Mesenteric fat pad (tissue), 1 donor: ENCODE measurements at places on chromosomes 3 and 15. TPM values are rescaled to one million over a fixed set of nuclear protein-coding genes. Genes with fewer than 3 reads are reported as not detected.

Gene LMAN1L
- not detected for total RNA-seq

Gene ISG20
- total RNA-seq, result 16.2 TPM

DNA sequence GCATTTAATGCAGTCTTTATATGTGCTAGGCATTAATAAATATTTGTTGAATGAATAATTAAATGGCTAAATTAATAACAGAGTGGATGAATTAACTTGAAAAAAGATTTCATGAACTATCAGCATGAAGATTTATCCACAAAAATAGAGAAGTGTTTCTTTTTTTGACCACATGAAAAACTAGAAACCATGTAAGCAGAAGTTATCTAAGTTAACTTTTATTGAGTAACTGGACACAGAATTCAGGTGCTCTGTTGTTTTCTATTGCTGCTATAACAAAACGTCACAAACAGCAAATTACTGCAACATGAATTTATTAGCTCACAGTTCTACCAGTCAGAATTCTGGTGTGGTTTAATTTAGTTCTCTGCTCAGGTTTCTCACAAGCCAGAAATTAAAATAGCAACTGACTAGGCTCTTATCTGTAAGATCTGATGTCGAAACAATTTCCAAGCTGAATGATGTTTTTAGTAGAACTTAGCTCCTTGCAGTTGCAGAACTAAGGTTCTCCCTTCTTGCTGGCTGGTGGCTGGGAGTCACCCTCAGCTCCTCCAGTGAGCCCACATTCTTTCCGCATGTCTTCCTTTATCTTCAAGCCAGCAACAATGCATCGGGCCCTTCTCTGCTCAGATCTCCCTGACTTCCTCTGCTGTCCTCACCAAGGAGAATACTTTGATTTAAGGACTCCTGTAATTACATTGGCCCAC lies 810.2 kb upstream of the ALCAM start:
- DNase-seq, result no peak

GRCh38 chr15:42087460-42087859 lies 6.9 kb downstream of the PLA2G4D start:
- DNase-seq, result no peak

GRCh38 chr15:67142092-67142766 lies 76.8 kb downstream of the SMAD3 start:
- no peak for DNase-seq

GRCh38 chr3:60399861-60400845 lies 851.1 kb downstream of the FHIT start:
- DNase-seq, result no peak

- DNase-seq, result no peak
Observed at GRCh38 chr15:65856821-65857455, 12.4 kb upstream of the RAB11A start.

DNA sequence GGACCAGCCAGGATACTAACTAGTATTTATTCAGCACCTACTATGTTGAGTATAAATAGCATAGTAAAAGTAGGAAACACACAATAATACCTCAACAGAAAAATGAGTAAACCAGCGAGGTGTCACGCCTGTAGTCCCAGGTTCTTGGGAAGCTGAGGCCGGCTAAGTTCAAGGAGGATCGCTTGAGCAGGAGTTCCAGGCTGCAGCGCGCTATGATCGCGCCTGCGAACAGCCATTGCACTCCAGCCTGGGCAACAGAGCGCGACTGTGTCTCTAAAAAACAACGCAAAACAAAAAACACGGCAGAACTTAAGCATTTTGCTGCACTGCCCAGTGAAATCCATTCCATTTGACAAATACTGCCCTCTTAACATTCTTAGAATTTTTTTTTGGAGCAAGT lies 1.3 kb upstream of the DENND6A start:
- no peak for DNase-seq

DNA sequence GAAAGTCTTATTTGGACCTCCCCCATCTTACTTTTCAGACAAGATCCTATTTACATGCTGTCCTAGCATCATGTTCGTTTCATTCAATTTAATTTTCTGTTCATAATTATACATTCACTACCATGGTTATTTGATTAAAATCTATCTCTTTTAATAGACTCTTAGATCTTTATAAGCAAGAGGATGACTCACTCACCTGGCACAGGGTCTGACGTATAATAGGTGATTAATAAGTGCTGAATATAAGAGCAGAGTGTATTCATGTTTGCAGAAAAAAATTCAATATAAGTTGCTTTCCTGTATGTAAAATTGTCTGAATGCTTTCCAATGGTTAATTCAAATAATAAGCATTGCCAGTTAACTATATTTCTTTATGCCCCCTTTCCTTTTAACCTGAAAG lies 165.5 kb upstream of the CBLB start:
- no peak for DNase-seq
